ENCODE measurements at places on chromosomes 7 and 10.
A peak's percentile ranks its signal among the peaks of the same experiment; 100 is the strongest.

DNA sequence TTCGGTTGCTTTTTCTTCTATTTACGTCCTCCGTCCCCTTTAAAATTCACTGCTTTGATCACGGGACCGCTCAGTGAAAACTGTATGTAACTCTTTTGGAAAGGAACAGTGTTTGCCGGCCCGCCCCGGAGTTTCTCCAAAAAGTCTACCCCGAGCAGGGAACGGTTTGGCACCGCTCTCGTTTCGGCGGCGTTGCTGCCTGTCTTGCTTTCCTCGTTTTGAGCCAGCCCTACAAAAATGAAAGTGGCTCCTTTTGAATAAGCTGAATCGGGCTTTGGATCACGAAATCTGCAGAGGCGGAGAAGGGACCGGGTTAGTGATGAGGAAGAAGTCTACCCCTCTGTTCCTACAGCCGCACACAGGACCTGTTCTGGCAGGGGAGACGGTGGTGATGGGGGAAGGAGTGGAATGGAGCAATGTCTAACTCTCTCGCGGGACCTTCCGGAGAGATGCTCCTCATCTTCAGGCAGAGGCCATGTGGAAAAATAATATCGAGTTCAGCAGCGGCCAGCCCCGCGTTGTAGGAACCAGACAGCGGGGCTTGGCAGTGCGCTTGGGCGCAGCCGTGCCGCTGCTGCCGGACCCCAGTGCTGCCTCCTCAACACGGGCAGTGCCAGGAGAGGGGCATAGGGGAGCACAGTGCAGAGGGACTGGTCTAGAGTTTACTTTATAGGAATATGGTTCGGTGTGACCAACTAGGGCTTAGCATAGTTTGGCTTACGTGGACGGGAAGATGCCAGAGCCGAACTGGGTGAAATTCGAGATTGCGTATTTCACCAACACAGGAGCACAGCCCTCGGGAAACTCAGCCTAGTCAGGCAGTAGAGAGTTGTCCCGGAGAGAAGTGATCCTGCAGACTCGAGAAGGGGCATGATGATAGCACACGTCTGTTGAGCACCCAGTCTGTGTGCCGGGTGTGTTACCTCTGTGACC, 1.4 kb downstream of the HTRA1 start:
- no peak for DNase-seq

DNA sequence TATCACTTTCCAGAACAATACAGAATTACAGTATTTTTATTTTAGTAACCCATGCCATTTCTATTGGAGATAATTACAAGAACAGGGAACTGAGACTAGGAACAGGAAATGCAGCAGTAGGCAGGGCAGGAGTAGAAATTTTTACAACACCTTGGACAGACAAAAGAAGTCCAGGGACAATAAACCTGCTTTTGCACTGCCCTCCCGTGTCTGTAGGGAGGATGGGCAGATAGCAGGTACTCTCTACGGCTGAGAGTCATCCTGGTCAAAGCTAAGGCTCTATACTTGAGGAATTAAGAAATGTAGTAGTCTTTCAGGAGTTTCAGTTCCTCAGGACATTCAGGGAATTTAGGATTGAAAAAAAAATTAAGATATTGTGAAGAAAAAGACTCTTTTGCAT, 63.4 kb downstream of the VAX1 start:
- no peak for DNase-seq

- DNase-seq = peak; percentile 35
Measured at GRCh38 chr7:18345641-18346234, 149.8 kb upstream of the HDAC9 start.

- DNase-seq = no peak
Measured at GRCh38 chr7:43679210-43680068, 49.9 kb downstream of the COA1 start.

- DNase-seq = no peak
Measured at GRCh38 chr7:149881328-149882247, 7.8 kb downstream of the ATP6V0E2 start.

GRCh38 chr7:148712678-148713329, 14.1 kb downstream of the CUL1 start:
- no peak for DNase-seq

DNA sequence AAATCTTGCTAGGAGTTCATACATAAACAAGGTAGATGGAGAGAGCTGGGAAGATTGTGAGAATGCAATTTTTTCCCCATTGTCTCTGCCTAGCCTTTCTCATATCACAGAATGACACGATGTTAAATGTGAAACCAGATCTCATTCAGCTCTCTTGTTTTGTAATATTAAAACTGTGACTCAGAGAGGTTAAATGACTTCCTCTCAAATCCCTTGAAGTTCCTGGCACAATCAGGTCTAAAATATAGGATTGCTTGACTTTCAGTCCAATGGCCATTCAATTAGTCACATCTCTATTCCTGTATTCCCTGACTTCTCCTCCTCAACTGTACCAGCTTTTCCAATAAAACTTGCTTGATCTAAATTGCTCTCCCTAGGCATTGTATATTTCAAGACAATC, 3.1 kb downstream of the ANKRD22 start:
- no peak for DNase-seq

- DNase-seq = peak; percentile 6
Measured at GRCh38 chr10:29857843-29858701, 201.3 kb downstream of the JCAD start.

GRCh38 chr10:971150-971542, 17.1 kb upstream of the GTPBP4 start:
- DNase-seq = no peak

DNA sequence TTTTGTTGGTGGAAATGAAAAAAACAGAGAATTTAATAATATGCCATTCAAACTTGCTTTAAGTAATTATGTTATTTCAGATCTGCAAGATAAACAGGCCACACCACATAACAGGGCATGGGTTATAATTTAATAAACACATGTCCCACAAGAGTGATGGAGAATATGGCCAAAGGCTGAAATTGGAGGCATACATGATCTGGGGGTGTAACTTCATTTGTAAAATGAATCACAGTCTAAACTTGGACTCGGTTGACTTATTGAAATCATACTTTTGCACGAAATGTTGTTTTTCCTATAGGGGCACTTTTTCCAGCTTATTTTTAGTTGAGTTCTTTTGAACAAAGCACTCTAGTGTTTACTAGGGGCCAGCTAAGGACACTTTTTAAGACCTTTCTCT, 151.6 kb downstream of the TMEM26 start:
- DNase-seq = no peak

DNA sequence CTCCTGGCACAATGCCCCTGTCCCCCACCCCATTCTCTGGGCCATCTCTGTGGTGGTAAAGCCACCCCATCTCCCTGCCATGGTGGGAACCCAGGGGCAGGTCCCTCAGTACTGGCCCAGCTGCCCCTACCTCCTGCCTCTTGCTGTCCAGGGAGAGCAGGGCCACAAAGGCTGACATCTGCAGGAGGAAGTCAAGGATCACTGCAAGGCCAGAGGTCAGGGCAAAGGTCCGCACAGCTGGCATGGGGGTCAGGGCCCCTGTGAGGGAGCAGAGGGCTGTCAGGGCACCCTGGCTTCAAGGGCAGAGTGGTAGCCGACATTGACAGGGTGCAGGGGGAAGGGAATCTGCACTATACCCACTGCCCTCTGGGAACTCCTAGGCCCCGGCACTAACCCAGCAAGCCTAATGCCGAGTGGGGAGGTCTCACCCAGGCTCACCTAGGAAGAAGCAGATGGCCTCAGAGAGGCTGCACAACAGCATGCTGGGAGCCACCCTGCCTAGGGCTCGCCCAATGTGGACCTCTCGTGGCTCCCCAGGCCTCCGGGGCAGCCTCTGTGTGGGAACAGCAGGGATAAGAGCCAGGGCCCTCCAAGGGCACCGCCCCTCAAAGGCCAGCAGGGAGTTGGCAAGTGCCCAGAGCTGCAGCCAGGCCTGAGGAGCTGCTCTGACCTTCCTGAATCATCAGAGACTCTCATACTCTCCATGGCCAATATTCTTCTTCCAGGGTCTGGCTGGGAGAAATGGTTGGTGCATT, 7.7 kb downstream of the NPC1L1 start:
- no peak for DNase-seq

- DNase-seq = no peak
Measured at GRCh38 chr7:31785101-31785500, 98.1 kb downstream of the PPP1R17 start.

Data from activated CD4-positive, alpha-beta T cell treated with anti-CD3 and anti-CD28 coated beads, Interleukin-2, amount 50 U/mL, for 48 hours (primary cell).